ENCODE measurements at places on chromosomes 7 and 10.

DNA sequence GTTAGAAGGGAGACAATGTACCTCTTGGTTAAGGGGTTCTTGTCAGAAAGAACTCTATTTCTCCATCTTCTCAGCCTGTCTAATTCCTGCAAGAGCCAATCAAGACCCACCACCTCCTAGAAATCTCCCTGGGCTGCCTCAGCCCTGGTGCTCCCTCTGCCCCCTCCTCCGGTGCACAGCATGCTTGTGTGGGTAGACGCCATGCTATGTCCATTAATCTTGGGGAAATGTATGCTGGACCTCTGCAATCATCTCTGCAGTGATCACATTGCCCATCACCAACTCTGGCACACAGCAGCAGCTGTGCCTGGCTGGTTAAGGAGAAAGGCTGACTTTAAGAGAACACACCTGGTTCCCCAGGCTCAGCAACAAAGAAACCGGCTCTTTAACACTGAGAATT is 37.3 kb downstream of the SH3PXD2A start:
- DNase-seq = no peak

GRCh38 chr10:54133203-54133602 is 667.8 kb downstream of the PCDH15 start:
- no peak for DNase-seq

DNA sequence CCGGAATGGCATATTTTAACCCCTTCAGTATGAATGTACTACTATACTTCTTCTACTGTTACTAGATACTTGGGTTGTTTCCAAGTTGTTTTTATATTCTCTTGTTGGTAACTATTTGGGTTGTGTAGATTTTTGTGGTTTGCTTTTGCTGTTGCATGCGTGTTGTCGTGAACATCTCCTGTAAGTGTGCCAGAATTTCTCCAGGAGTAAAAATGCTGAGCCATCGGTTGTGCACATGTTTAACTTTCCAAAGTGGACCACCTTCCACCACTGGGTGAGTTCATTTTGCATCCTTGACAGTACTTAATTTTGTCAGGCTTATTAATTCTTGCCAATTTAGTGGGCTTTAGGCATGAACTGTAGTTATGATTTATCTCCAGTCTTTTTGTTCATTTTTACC is 47.9 kb downstream of the CSGALNACT2 start:
- DNase-seq = no peak

DNA sequence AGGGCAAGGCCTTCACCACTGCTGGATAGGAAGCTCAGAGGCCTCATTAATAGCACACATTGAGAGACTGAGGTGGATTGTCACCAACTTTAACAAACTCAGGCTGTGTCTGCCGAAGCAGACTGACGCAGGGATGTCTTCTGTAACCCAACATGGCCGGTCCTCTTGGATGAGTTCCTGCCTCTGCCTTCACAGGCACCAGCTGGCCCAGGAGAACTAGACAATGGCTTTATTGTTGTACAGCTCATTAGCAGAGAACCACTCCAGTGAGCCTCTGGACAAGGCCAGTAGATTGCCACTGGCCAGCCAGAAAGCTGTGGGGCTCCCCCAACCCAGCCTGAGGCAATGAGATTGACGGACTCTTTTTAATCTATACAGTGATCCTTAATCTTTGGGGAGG is 9.4 kb downstream of the NODAL start:
- no peak for DNase-seq

GRCh38 chr10:126536148-126536547 is 134.3 kb downstream of the C10orf90 start:
- no peak for DNase-seq

GRCh38 chr7:116224492-116225098 is 14.3 kb downstream of the TES start:
- no peak for DNase-seq

GRCh38 chr10:48336978-48337599 is 30.6 kb downstream of the MAPK8 start:
- DNase-seq = no peak

GRCh38 chr10:18616337-18616736 is 35.0 kb downstream of the NSUN6 start:
- no peak for DNase-seq

GRCh38 chr10:96666741-96667140 is 53.6 kb downstream of the PIK3AP1 start:
- no peak for DNase-seq

- no peak for DNase-seq
These were observed 176.8 kb downstream of the PDE1C start for GRCh38 chr7:31893365-31893764.

Data from activated naive CD4-positive, alpha-beta T cell (primary cell).